Germinal center (tissue), 1 donor: ENCODE measurements at places on chromosomes 6 and 20.
A peak's percentile ranks its signal among the peaks of the same experiment; 100 is the strongest.

- peak; percentile 5 for DNase-seq
Measured at GRCh38 chr20:31719644-31720485, 2.8 kb downstream of the BCL2L1 start.

DNA sequence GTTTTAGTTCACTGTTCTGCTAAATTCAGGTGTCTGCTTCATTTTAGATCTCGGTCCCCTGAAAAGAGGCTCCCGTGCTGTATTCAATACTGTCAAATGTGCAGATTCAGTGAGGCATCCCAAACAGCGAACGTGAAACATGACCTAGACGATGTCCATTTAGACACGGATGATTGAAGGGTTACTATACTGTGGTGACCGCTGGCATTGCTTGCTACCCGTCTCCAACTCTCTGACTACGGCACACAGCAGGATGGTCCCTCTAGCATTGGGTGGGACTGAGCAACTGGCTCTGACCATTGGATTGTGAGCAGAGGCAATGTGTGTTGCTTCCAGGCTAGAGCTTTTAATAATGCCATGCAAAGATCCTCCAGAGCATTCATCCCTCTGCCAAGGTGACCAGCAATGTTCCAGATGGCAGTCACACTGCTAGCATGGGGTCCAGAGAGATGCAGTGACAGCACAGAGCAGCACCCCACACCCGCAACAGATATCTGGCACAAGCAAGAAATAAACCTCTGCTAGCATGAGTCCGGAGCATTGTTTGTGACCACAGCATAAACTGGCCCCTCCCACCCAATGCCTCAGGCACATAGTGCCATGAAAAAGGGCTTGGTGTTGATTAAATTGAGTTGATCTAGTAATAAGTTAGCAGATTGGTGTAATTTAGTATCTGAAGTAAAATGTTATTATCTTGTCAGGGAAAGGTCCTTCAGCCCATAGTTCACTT, 9.0 kb downstream of the METTL24 start:
- DNase-seq = no peak

- no peak for DNase-seq
Measured at GRCh38 chr20:62190639-62191411, 8.0 kb downstream of the MTG2 start.

- no peak for DNase-seq
Measured at GRCh38 chr6:156865019-156865629, 87.9 kb downstream of the ARID1B start.

- no peak for DNase-seq
Measured at GRCh38 chr6:79670789-79671188, 39.7 kb downstream of the SH3BGRL2 start.

- DNase-seq = no peak
Measured at GRCh38 chr20:703426-703825, 27.8 kb upstream of the SCRT2 start.
